ENCODE measurements at places on chromosomes 16 and 17.

DNA sequence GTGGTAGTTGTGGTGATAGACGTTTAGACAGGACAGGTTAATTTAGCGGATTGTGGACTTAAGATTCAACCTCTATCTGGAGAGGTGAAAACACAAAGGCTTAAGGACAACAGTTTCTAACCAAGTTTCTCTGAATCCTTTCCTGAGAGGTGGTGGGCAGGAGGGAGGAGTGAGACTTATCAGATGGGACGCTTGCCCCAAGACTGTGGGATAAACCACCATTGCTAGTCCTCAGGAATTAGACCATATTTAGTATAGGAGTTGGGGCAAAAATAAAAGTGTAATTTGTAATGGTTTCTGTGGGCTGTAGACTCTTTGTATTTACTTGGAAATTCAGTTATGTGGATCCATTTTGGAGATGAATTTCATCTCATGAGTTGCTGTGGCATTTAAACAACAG, 6.6 kb downstream of the PDP2 start:
- DNase-seq, result no peak

GRCh38 chr17:70084476-70084875, 9.5 kb downstream of the KCNJ16 start:
- no peak for DNase-seq

DNA sequence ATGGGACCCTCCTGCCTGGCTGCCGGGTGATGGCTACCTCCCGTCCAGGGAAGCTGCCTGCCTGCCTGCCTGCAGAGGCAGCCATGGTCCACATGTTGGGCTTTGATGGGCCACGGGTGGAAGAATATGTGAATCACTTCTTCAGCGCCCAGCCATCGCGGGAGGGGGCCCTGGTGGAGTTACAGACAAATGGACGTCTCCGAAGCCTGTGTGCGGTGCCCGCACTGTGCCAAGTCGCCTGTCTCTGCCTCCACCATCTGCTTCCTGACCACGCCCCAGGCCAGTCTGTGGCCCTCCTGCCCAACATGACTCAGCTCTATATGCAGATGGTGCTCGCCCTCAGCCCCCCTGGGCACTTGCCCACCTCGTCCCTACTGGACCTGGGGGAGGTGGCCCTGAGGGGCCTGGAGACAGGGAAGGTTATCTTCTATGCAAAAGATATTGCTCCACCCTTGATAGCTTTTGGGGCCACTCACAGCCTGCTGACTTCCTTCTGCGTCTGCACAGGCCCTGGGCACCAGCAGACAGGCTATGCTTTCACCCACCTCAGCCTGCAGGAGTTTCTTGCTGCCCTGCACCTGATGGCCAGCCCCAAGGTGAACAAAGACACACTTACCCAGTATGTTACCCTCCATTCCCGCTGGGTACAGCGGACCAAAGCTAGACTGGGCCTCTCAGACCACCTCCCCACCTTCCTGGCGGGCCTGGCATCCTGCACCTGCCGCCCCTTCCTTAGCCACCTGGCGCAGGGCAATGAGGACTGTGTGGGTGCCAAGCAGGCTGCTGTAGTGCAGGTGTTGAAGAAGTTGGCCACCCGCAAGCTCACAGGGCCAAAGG, 36.8 kb downstream of the NLRC5 start:
- DNase-seq, result no peak

GRCh38 chr17:64472564-64472963, 23.6 kb downstream of the MILR1 start:
- no peak for DNase-seq

DNA sequence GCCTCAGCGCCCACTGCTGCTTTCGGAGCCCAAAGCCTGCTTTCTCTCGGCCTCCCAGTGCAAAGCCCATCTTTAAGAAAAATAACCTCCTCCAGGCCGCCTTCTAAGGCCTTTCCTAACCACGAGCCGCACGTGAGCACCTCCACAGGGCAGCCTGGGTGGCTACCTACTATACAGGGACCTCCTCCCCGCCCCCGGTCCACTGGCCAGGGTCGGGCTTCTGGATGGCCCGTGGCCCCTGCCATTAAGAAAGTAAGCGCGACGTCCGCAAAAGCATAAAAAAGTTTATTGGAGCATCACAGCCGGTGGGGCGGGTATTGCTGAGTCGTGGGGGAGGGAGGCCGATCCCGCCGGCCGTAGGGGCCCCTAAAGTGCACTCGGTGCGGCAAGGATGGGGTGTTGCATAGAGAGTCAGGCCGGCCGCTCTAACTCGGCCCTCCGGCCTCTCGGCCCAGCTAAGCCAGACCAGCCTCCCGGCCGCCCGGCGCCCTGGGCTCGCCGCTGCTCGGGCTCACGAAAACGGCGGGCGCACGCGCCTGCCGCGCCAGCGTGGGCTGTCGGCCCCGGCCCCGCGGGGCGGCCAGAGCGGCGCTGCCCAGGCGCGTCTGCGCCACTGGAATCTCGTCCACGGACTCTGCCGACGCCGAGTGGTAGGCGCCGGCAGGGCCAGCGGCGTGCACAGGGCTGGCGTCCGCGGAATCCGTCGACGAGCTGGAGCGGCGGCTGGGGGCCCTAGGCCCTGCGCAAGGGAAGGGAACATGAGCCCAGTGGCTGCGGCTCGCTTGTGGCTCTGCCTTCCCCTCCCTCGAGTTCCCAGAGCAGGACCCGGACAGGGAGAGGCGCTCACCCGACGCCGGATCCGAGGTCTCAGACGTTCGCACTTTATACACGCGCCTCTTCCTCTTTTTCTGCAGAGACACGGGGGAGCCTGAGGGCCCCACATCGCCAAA, 1.1 kb upstream of the TPPP3 start:
- DNase-seq, result no peak

DNA sequence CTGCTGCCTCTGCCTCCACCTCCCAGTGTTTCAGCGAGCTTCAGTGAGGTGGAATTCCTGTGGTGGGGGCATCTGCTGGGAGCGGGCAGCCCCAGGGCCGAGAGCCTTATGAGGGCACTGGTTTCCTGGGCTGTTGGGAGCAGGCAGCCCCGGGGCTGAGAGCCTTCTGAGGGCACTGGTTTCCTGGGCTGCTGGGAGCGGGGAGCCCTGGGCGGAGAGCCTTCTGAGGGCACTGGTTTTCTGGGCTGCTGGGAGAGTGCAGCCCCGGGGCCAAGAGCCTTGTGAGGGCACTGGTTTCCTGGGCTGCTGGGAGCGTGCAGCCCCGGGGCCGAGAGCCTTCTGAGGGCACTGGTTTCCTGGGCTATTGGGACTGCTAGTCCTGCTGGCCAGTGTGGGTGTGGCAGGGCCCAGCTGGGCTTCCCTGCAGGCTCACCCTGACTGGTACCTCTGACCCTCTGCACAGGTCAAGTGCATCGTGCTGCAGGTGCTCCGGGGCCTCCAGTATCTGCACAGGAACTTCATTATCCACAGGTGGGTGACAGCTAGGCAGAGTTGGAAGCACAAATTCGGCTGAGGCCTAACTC, 5.6 kb downstream of the CDK10 start:
- DNase-seq, result no peak

DNA sequence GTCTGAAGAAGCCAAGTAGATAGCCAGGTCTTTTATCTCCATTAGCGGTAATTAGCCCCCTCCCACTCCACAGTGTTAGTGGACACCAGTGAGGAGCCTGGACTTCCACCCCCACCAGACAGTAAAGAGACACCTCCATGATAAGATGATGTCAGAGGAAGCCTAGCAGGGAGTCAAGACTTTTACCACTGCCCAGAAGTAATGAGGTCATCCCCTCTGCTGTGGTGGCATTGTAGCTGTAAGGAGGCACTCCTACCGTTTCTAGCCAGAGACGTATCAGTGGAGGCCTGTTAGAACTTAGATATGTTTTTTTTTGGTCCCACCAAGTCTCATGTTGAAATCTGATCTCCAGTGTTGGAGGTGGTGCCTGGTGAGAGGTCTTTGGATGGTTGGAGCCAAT, 38.1 kb downstream of the PIK3R5 start:
- no peak for DNase-seq

DNA sequence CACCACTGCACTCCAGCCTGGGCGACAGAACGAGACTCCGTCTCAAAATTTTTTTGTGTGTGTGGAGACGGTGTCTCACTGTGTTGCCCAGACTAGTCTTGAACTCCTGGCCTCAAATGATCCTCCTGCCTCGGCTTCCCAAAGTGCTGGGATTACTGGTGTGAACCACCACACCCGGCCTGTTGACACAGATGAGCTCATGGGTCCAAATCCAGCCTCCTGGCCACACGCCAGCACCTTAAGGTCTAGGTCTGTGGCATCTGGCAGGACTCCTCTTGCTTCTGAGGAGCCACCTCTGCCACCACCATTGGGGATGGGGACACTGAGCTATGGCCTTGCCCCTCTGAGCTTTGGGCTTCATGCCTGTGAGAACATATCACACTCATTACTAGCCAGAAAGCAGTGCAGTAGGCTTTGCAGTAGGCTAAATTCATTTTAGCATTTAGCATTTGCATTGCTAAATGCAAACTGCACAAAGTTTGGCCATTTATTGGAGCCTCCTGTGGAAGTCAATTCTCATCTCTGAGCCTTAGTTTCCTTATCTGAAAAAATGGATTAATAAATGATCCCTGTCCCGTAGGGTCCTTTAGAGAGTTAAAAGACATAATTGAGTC, 5.5 kb upstream of the CDIPT start:
- no peak for DNase-seq

DNA sequence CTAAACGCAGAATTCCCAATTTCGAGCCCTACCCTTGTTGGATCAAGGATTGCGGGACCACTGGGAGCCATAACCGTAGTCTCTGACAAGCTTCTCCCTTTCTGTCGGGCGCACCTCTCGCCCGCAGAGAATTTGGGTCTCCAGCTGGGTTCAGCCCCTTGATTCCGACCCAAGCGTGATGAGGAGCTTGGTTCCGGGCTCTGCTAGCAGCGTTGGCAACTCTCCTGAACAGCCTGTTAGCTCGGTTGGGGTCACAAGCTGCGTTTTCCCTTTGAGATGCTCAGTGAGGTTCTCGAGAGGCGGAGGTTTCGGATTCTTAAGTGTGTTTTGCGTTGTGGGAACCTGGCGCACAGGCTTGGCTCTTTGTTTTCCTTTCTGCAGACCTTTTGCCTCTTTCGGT, 655 bp downstream of the ATXN1L start:
- DNase-seq, result no peak

- DNase-seq, result no peak
Measured at GRCh38 chr17:39166437-39167335, 725 bp upstream of the ARL5C start.

DNA sequence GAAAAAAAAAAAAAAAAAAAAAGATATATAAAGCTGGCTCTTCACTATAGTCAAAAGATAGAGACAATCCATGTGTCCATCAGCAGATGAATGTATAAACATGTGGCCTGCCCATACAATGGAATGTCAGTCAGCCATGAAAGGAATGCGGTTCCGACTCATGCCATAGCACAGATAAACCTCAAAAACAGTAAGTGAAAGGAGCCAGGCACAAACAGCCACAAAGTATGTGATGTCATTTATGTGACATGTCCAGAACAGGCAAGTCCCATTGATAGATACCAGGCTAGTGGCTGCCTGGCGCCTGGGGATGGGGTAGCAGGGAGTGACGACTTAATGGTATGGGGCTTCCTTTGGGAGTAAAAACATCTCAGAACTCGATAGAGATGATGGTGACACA, 155.7 kb downstream of the CMIP start:
- no peak for DNase-seq

GRCh38 chr17:9931144-9931741, 26.2 kb upstream of the RCVRN start:
- DNase-seq, result no peak

DNA sequence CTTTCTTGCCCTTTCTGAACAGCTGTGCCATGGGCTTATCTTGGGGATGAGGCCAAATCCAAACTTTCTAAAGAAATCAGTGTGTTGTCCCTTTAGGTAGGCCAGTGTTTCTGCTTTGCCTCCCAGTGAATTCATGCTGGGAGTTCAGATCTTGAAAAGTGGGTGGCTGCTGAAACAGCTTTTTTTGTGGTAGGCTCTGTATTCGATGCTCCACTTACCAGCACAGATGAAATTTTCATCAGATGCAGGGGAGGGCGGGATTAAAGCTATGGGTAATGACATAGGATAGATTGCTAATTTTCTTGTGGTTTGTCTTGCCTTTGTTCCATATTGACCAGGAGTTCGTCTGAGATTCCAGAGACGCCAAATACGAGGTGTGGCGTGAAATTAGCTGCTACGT, 2.8 kb downstream of the SOCS7 start:
- DNase-seq, result no peak

DNA sequence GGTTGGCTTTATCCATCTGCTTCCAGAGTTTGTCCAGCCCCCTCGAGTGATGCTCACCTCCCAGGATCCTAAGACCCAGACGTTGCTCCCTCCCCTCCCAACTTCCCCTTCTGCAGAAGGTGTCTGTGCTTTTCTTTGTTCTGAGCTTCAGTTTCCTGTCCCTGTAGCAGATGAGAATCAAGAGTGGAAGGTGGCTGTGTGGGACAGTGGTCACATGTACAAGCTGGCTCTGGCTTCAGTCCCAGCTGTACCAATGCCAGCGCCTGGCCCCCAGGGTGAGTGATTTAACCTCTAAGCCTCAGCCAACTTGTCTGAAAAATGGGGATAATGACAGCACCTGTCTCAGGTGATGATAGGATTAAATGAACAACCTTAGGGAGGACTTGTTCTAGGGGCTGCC, 7.7 kb downstream of the PRR15L start:
- no peak for DNase-seq

DNA sequence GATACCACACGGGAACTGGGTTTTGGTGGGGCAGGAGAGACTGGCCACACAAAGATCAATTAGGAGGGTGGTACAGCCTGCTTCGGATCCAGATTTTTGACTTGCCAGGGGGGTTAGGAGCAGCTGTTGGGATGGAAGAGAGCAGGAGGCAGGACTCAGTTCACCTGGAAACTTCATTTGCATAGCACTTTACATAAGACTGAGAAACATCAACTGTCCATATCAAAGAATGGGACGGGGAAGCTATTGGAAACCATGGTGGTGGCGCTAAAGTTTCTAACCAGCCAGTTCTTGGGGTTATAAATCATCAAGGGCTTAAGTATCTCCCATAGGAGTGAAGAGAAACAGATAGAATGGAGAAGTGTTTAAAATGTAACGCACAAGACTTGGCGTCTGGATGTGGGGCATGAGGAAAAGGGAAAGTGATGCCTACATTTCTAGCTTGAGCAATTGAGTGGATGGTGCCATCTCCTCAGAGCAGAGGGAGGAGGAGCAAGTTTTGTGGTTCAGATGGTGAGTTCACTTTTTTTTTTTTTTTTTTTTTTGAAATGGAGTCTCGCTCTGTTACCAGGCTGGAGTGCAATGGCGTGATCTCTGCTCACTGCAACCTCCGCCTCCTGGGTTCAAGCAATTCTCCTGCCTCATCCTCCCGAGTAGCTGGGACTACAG, 6.4 kb upstream of the SRCAP start:
- DNase-seq, result no peak

GRCh38 chr17:67490471-67490870, 113.4 kb downstream of the PITPNC1 start:
- no peak for DNase-seq
